Activated T-cell treated with anti-CD3 and anti-CD28 coated beads for 48 hours (primary cell): ENCODE measurements at places on chromosomes 5 and 9.

- no peak for DNase-seq
Measured at GRCh38 chr9:3850098-3850497, 324.3 kb upstream of the RFX3 start.

DNA sequence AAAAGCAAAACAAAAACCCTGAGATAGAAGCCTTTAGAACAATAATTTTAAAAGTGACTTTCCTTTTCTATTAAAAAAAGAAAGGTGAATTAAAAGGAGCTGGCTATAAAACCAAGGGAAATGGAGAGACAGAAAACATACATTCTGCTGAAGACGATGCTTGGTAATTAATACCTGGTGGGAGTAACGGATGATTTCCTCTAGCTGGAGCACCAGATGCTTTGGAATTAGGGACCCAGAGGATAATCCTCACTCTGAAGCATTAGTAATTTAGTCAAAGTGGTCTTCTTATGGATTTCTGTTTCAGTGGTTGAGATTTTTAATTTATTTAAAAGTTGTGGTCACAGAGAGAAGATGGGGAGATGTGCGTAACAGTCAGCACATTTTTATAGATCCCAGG is 982.5 kb downstream of the TLE4 start:
- no peak for DNase-seq

GRCh38 chr9:129889122-129889940 is 54.1 kb downstream of the USP20 start:
- DNase-seq, result no peak

DNA sequence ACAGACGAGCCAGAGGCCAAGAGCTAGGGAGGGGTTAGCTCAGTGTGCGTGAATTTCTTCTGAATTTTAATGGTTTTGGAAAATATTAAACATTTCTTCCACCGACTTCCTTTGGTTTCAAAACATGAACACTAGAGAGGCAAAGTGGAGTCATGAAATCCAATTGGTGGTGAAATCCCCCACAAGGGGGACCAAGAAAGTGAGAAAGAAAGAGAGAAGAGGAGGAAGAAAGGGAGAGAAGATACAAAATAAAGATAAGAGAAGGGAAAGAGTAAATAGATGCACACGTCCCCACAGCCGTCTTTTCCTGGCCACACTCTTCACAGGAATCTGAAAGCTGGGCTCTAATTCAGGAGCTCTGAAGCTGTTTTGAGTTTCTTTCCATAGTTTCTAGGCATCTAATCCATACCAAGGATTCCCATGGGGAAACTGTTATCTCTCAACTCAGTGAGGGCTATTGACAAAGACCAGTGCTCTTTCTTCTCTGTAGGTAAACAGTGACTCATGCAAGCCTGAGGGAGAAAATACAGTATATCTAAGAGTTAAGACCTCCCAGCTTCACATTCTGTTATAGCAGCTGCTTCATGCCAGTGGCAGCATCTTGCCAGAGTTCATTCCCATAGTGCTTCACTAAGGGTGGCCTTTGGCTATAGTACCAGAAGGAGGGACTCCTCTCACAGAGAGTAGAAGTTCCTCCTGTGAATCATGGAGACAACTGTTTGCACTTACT is 115.8 kb upstream of the LIFR start:
- no peak for DNase-seq

- no peak for DNase-seq
Measured at GRCh38 chr9:133054194-133054890, 7.4 kb upstream of the CEL start.

- DNase-seq, result no peak
Measured at GRCh38 chr9:83336706-83337105, 201.5 kb downstream of the FRMD3 start.

- no peak for DNase-seq
Measured at GRCh38 chr9:81871695-81872094, 56.5 kb upstream of the SPATA31D4 start.

- DNase-seq, result no peak
Measured at GRCh38 chr5:122462486-122462885, 150.4 kb downstream of the SNCAIP start.

- DNase-seq, result no peak
Measured at GRCh38 chr9:36876056-36876455, 158.0 kb downstream of the PAX5 start.

GRCh38 chr5:139140591-139141071 is 57.5 kb downstream of the SIL1 start:
- DNase-seq, result no peak

DNA sequence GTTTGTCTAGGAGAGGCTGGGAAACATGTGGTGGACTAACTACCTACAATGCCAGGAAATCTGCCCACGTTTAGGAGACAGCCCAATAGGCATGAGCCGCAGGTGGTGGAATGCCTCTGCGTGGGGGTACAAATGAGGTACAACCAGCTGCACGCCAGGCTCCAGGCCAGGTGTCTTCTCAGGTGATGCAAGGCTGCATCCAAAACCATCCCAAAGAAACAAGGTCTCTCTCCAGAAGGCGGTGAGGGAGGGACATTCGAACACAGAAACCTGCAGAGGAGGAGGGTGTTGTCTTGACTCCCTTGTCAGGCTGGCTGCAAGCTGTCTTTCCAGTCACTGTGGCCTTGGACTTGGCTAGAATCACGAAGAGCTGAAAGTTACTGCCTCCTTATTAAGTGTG is 11.6 kb downstream of the ANKH start:
- no peak for DNase-seq

GRCh38 chr5:77353251-77353650 is 138.9 kb downstream of the WDR41 start:
- no peak for DNase-seq

DNA sequence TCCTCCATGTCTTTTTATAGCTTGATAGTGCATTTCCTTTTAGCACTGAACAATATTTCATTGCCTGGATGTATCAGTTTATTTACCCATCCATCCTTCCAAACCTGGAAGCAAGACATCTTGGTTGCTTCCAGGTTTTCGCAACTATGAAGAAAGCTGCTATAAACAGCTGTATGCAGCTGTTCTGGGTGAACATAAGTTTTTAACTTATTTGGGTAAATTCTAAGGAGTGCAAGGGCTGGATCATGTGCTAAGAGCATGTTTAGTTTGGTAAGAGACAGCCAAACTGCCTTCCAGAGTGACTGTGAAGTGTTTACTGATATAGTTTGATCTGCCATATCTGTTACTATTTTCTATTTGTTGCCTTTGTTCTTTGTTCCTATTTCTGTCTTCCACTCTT is 58.5 kb downstream of the CSF2 start:
- no peak for DNase-seq

- no peak for DNase-seq
Measured at GRCh38 chr5:41820150-41820549, 50.1 kb downstream of the OXCT1 start.

DNA sequence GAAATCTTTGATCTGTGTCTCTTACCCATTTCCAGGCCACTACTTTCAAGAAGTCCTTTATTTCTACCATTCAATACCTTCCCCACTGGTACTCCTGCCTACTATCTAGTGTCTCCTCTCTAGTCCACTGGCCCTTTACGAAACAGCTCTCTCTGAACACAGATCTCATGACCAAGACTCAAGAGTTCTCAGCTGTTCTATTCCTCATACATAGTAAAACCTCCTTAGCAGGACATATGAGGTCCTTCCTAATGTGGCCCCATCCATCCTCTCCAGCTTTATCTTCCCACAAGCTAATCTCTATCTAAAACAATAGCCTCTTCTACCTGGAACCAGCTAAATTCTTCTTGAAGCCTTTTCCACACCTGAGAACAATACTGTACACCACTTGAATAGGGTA is 2.6 kb downstream of the TEX10 start:
- DNase-seq, result no peak

DNA sequence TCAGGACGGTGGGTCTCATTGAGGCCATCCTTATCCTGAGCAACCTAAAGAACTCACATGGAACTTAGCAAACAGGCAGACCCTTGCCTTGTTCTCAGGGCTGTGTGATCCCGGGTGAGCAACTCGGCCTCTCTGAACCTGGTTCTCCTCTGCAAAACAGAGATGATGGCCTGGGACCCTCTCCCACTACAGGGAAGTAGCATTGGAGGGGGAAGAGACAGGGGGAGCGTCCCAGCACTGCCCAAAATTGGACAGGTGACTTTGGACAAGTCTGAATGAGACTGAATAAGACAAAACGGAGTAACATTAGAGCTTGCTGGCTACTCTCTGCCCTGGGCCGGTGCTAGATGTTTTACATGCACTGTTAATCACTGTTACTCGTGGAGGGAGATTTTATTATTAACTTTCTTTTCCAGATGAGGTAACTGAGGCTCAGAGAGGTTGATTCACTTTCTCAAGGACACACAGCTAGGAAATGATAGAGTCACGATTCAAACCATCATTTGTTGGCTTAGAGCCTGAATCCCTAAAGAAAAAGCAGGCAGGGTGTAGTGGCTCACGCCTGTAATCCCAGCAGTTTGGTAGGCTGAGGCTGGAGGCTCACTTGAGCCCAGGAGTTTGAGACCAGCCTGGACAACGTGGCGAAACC is 136.4 kb downstream of the C9orf50 start:
- DNase-seq, result no peak

DNA sequence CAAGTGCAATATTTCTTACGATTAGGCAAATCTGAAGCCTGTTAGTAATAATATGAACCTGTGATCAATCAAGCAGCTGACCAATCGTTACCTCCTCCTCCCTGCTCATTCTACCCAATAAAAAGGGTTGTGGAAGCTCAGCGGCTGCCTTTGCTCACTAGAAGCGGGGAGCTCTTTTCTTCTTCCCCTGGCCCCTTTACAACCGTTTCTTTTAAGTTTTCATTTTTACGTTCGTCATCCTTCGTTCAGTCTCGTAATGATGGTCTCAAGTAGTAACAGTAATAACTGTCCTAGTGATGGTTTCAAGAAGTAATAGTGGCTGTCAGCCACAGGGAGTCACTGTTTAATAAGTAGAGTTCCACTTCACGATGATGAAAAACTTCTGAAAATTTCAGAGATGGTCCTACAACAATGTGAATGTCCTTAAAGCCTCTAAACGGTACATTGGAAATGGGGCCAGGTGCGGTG is 6.2 kb downstream of the UGT3A2 start:
- no peak for DNase-seq

DNA sequence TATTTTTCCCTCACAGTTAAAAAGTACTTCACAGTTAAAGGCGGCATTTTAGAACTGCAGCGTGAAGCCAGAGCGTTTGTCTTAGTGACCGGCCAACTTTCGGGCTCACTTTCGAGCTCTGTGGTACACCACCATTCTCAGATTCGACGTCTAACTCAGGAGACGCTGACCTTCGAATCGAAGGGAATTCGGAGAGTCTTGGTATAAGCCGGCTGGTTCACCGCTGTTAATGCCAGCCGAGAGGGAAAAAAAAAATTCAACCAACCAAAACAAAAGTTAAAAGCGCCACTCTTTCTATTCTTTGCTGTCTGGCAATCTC is 544 bp upstream of the SNX24 start:
- no peak for DNase-seq

- DNase-seq, result no peak
Measured at GRCh38 chr9:135914921-135915320, 7.6 kb upstream of the CAMSAP1 start.

DNA sequence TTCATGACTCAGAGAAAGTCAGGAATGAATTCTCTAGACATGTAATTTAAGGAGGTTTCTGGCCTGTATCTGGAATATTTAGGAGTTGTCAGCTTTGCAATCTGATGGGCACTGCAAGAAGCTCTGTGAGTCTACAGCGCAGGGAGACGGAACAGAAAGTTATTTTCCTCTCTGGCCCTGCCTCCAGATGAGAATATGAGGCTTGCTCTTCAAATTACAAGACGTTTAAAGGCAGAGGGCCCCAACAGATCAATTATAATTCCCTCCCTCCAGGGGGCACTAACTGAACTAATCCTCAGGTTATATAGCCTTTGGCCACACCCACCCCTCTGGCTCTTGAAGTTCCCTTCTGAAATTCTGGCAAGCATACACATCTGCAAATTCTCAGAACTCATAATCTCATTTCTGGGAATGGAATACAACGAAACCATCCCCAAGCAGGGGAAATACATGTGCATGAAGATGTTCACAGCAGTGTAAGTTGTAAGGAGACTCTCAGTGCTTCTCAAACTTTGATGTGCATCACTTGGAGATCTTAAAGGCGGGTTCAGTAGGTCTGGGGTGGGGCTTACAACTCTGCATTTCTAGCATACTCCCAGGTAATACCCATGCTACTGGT is 307.6 kb downstream of the CWC27 start:
- peak; percentile 27 for DNase-seq

DNA sequence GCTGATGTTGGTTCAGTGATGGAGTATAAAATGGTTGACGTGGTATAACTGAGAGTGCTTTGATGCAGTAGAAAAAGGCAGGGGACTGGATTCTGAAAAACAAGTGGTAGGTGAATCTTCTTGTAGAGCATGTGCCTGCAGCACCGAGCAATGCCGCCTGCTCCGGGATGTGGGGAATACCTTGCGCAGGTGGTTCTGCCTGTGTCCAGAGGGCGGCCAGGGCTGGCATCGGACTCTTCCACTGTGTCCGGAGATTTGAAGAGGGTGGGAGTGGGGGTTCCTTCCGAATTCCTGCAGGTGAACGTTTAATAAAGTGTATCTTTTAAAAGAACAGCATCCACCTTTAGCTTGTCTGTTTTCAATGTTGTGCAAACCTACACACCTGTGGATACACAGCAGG is 238.0 kb downstream of the FANCC start:
- no peak for DNase-seq

DNA sequence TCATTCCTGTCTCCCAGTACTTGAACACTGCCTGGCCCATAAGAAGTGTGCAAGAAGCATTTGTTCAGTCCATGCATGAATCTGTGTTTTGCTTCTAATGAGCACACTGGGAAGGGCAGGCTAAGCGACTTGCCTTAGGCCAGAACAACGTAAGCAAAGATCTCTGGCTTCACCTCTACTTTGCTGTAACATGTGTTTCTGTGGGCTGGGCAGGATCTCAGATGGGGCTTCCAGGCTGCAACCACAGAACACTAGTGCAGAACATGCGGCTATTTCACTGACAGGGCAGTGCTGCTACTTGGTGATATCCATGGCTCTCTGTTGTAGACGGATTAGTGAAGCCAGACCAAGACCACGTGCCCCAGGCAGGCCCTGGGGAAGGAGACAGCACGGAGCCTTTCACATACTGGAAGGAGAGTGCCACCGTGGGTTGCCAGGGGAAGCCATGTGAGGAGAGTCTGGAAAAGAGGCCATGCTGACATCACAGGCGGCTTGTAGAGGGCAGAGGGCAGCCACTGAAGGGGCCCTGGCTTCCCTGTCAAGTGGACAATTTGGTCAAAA is 9.9 kb downstream of the DIRAS2 start:
- DNase-seq, result no peak
